ENCODE measurements at places on chromosomes 4 and X.

- DNase-seq = no peak
These were observed 27.2 kb downstream of the BST1 start for GRCh38 chr4:15729910-15730533.

- no peak for DNase-seq
These were observed 150.8 kb downstream of the RBMX2 start for GRCh38 chrX:130552444-130553073.

GRCh38 chrX:130216320-130216719, 44.6 kb downstream of the RAB33A start:
- DNase-seq = no peak

DNA sequence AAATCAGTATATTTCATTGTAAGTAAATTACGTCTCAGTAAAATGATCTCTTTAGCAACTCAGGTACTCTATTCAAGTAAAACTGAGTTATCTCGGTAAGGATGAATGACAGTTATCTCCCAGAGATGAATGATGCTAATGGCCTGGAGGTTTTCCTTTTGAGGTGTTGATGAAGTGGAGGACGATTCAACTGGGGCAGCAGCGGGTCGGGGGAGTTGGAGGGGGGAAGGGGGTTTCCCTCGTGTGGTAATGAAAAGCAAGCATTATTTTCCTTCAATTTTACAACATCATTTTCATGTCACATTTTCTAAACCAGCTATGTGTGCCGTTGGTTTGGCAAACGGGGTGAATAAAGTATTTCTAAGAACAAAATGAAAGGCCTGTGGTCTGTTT, 92.4 kb upstream of the ATXN3L start:
- no peak for DNase-seq

DNA sequence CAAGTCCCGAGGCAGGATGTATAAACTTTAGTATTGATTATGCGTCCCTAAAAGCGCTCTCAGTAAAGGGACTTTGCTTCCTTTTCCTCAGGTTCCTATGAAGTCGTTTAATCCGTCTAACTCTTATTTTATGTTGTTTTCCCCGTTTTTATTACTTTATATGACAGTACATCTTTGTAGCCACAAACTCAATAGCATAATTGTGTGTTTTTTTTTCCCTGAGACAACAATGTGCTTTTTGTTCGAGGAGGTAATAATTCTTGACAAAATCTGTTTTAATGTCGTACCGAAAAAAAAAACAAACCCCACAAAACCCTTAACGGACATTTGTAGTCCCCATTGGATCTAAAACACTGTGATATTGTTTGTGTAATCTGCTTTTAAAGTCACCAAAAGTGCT, 17.9 kb upstream of the PPP2R3B start:
- DNase-seq = no peak

GRCh38 chr4:38132107-38132673, 172.0 kb downstream of the PTTG2 start:
- no peak for DNase-seq

- DNase-seq = no peak
These were observed 1.9 kb downstream of the THAP6 start for GRCh38 chr4:75516144-75516543.

- no peak for DNase-seq
These were observed 142.8 kb downstream of the GRIA2 start for GRCh38 chr4:157363360-157363759.

DNA sequence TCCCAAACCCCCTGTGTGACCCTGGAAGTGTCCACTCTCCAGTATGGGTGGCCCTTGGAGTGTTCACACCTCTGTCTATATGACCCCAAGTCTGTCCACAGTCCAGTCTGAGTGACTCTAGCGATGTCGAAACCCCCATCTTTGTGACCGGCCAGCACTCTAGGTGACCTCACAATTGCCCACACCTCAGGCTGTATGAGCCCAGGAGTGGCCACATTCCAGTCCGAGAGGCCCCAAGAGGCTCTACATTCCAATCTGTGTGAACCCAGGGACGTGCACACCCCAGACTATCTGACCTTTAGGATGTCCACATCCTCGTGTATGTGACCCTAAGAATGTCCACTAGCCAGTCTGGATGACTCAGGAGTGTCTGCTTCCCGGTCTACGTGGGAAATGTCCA, 7.3 kb upstream of the GLOD5 start:
- DNase-seq = no peak

DNA sequence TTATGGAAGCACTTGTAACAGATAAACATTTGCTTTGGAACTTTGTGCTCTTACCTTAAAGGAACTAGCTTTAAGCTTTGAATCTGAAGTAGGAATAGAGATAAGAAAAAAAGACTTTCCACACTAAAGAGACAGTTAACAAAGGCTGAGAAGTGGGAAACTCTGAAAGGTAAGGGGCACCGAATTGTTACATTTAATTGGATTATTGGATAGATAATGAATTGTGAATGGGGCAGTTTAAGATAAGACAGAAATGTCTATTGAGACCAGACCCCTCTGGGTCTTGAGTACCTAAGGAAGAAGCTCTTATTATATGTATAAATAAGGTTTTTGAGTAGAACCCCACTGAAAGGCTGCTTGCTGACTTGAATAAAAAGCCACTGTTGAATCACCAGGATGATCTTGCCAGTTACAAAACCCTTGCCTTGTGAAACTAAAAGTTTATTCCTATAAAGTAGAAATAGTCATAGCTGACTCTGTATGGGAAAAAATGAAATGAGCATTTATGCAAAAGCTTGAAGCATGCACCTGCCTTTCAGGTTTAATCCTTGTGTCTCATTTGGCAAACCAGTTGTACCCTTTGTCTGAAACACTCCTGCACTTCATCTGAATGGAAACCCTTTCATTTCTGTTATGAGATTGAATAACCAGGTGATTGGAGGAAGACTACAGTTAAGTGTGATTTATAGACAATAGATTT, 423.2 kb downstream of the RPA4 start:
- DNase-seq = no peak

DNA sequence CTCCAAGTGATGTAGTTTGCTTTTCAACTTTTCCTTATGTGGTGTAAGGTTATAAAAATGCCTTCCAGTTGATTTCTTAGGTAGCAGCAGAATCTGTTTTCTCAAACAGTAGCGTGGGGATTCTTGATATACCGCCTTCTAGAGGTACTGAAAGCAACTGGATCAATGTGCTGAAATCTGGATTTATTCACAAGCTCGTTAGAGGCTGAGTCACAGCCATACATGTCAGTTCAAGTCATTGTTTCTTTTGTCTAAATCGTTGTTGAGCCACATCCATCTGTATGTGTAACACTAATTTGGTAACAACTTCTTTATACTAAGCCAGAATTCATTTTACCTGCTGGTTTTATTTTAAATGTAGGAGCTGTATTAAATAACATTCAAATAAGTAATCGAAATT, 200.0 kb upstream of the MAD2L1 start:
- DNase-seq = no peak

DNA sequence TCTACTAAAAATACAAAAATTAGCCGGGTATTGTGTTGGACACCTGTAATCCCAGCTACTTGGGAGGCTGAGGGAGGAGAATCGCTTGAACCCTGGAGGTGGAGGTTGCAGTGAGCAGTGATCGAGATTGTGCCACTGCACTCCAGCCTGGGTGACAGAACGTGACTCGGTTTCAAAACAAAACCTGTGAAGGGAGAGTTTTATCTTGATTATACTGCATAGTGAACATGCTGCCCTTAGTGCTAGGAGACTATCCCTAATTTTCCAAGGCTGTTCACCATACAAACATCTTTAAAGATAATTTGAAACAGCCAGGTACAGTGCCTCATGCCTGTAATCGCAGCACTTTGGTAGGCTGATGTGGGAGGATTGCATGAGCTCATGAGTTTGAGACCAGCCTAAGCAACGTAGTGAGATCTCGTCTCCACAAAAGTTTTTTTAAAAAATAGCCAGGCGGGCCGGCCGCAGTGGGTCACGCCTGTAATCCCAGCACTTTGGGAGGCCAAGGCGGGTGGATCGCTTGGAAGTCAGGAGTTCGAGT, 6.2 kb downstream of the AFF1 start:
- DNase-seq = no peak

GRCh38 chr4:8871417-8872401, at the start of gene HMX1:
TSS of gene HMX1 (minus strand) at chr4:8871839. CDS start at chr4:8871614, 225 bp downstream.
- DNase-seq = no peak

- no peak for DNase-seq
These were observed 958.1 kb upstream of the GRID2 start for GRCh38 chr4:91345632-91346031.

DNA sequence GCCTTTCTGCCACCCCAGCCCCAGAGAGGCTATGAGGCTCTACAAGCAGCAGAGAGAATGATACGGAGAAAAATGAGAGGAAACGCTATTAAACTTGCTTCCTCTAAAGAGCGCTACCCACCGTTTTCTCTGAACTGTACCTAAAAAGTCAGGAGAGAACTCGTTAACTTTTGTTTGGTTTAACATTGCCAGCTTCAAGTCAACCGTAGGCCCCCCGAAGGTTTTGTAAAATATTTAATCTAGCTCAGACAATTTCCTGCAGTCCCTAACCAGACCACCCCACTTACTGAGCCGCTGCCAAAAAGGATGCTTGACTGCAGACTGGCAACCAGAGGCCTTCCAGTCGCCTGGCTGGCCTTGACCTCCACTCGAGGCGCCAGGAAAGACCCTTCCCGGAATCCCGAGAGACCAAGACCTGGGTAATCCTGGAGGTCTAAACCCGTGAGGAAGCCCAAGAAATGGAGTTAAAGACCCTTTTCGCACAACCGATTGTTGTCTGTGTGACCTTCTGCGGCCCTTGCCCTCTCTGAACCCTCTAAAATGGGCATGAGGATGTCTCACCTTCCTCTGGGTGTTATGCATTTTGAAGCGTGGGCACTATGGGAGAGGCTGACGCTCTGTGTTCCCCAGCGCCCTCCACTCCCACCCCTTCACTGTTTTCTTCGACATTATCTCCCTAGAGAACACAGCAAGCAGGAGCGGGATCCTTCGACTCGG, 86.3 kb downstream of the BCOR start:
- no peak for DNase-seq

DNA sequence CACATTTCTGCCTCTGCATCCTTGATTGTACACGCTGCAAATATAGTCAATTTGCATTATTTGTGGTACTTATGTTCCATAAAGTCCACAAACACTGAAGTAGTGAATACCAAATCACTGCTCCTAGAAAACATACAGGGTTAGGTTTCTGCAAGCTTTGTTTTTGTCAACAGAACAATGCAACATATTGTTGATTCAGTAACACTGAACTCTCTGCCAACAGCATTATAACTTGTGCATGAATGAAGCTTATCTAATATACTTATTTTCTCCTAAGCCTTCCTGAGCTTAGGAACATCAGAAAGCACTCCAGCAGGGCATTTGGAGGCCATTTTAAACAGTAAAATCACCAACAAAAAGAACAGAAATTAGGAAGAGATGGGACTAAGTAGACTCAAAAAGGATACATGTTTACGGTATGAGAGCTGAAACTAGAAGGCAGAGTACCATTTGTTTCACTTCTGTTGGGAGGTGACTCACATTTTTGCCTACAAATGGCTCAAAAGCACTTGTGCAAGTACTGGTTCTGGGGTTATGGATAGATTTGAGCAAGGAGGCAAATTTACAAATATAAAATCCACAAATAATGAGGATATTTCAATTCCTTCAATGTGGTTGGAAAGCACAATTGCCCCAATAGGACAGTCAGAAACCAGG, 14.1 kb downstream of the COX18 start:
- DNase-seq = no peak

- DNase-seq = no peak
These were observed 1.4 kb downstream of the PDZD4 start for GRCh38 chrX:153828723-153829548.

DNA sequence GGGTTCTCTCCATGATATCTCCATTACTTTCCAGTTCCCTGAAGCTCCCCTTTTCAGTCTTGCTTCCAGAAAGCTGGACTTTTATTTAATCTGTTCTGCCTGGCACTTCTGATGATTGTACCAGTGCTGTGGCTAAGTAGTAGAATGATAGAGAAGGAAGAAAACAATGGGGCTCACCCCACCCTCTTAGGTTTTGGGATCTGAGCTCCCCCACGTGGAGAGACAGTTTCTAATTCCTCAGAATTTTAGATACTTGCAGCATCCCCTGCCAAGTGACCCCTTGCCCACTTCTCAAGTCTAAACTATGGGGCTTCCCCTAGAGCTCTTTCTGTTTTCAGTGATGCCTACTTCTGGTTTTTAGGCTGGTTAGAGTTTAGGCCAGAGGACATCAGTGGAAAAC, 73.9 kb downstream of the GC start:
- DNase-seq = no peak

GRCh38 chrX:40526412-40526811, 54.4 kb upstream of the ATP6AP2 start:
- no peak for DNase-seq

All from RWPE2 (cell line).